ENCODE measurements at places on chromosomes 12 and 14.

DNA sequence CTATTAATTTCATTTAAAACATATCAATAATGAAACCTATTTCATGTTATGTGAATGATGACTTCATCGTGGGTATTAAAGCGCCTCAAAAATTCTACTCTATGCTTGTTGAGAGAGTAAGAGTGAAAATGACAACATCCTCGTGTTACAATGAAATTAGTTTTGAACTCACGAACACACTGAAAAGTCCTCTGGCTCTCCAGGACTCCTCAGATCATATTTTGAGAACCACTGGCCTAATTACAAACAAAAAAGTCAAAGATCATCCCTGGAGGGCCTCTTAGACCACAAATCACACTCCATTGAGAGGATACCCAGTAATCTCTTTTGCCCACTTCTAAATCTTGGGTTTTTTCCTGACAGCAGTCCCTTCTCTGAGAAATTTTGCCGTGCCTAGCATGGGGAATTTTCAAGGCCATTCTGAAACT is 19.1 kb downstream of the DAAM1 start:
- DNase-seq = no peak

DNA sequence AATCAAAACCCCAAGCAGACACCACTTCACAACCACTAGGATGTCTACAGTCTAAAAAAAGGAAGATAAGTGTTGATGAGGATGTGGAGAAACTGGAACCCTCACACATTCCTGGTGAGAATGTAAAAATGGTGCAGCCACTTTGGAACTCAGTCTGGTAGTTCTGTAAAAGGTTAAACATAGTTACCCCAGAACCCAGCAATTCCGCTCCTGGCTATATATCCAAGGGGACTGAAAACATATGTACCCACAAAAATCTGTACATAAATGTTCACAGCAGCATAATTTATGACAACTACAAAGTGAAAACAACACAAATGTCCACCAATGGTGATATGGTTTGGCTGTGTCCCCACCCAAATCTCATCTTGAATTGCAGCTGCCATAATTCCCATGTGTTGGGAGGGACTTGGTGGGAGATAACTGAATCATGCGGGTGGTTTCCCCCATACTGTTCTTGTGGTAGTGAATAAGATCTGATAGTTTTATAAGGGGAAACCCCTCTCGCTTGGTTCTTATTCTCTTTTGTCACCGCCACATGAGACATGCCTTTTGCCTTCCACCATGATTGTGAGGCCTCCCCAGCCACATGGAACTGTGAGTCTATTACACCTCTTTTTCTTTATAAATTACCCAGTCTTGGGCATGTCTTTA is 46.8 kb downstream of the PRKAB1 start:
- DNase-seq = no peak

GRCh38 chr14:104882325-104882973 is 17.4 kb downstream of the CEP170B start:
- DNase-seq = peak; percentile 37

DNA sequence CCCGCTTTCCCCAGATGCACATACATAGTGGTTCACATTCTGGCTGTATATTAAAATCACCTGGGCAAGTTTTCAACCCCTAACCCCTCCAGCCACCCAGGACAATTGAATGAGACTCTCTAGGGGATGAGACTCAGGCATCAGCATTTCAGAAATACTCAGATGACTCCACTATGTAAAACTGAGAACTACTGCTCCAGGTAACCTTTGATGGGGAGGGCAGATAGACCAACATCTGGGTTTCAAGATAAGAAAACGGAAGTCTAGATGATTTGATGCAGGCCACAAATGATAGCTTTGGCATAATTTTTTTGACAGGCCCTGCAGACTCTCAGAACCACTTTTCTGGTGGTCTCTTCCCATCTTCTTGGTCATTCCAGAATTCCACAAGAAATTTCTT is 341.1 kb downstream of the EMP1 start:
- DNase-seq = no peak

GRCh38 chr12:47967461-47968321 is 4.3 kb downstream of the TMEM106C start:
- no peak for DNase-seq

- DNase-seq = no peak
These were observed 99.6 kb downstream of the DYRK2 start for GRCh38 chr12:67747869-67748742.

DNA sequence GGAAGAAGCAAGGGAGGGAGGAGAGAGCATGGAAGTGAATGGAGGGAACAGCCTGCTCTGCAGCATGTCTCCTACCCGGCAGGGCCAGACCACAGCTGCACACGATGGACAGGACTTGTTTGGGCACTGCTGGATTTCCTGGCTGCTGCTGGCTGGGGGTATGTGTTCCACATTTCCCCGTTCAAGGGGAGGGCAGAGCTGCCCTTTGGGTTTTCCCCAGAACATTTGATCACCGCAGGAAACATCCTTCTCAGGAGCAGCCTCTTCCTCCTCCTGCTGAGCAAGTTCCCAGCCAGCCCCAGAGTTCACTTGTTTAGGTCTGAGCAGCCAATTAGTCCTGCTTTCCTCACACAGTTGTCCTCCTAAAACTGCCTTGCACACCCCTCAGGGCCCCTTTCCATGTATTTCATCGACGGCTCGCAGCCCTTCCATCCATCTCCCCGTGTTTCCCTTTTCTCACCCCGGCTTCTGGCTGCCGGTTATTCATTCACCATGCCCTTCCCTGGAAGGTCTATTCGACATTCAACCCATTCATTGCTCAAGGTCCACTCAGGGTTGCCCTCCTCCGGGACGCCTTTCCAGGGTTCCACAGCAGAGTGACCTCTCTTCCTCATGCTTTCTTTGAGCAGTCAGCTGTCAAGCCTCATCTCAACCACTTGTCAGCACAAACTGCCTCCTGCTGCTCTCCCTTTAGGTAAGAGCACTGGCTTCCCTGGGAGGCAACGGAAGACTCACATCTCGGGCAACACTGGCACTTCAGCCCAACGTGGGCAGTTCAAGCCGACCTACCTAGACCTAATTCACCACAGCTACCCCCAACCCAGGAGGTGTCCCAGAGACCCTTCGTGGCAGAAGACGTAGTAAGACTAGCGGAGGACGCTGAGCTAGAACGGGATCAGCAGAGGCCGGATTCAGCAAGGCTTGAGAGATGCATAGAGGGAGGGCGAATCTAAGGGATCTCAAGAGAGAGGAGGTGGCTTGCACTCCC is 20.1 kb upstream of the ANO2 start:
- DNase-seq = no peak

DNA sequence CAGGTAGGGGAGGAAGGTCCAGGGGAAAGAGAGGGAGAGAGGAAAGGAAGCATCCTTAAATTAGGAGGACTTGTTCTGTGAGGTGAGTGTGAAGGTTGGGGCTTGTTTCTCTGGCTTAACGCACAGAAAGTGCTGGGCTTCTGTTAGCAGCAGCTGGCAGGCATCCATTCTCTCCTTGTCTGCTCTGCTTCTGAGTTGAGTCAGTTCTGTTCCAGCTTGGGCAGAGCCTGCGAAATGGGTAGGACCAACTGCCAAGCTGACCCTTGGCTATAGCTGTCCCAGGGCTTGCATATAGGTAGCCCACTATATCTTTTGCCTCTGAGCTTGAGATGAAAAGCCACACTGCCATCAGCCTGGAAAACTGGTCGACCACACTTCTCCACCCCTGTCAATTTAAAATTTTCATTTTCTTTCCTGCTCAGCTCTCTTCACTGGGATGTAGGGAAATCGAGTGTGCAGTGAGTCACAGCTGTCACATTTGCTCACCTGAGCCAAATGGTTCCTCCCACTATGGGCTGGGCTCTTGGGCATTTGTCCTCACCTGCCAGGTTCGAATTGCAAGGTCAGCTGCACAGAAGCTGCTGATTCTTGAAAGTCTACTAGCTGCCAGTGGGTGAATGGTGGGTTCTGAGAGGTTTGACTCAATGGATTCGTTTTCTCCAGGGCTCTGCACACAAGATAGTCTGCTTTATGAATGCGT is 256.4 kb upstream of the PWP1 start:
- no peak for DNase-seq

DNA sequence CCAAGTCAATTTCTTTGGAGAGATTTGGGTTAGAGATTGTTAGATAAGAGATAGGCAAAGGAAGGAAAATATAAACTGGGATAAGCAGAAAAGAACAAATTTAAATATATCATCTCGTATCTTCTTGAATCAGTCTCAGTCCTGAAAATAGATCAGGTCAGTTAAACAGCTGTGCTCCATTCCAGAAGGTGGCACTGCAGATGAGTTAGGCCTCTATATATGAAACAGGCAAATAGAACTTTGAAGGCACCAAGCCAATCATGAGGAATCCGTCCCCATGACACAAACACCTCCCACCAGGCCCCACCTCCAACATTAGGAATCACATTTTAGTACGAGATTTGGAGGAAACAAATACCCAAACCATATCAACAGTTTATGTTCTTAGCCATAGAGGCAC is 605.5 kb upstream of the USP15 start:
- DNase-seq = no peak

DNA sequence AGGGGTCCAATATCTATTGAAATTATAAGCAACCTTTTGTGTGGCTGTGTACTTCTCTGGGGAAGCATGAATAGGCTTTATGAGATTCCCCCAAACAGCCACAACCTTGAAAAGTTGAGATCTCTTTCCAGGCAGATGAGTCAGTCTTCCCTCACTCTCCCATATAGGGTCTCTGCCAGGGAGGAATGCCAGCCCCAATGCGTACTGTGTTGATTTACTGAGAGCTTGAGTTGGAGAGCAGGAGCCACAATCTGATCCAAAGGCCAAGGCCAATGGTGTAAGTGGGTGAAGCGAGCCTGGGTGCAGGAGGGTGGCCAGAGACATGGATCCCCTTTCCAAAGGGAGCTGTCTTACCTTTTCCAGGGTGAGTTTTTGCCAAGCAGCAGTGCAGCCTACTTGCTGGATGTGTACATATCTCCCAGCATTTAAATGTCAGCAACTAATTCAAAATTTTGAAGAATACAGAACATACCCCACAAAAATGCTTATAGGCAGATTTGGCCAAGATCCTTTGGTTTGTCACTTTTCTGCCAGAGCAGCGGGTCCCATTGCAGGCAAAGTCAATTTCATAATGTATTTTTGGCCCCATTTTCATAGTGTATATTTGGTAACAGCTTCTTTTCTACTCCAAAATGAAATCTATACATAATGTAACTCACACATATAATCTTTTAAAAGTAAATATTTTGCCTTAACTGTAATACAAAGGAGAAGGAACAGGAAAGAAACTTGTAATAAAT is 88.2 kb downstream of the TBC1D30 start:
- no peak for DNase-seq

DNA sequence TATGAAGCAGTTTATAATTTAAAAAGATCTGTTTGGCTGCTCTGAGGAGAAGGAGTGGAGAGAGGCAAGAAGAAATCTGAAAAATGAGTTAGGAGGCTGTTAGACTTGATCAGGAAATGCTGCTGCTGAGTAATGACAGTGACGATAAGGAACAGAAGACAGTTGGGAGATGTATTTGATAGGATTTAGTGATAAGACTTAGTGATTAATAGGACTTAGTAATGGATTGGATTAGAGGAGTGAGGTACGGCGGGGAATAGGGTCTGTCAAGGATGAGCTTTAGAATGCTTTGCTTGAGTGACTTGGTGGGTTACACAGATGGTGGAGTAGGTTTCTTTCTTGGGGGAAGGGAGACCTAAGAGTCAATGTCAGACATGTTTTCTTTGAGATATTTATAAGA is 31.7 kb downstream of the UNC79 start:
- no peak for DNase-seq

GRCh38 chr12:52198454-52199215 is 6.8 kb upstream of the KRT80 start:
- no peak for DNase-seq

GRCh38 chr12:96814200-96814599 is 92.9 kb upstream of the NEDD1 start:
- DNase-seq = no peak

DNA sequence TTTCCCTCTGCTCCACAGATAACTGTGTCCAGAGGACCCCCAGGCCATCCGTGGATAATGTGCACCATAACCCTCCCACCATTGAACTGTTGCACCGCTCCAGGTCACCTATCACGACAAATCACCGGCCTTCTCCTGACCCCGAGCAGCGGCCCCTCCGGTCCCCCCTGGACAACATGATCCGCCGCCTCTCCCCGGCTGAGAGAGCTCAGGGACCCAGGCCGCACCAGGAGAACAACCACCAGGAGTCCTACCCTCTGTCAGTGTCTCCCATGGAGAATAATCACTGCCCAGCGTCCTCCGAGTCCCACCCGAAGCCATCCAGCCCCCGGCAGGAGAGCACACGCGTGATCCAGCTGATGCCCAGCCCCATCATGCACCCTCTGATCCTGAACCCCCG is 201.3 kb upstream of the BCL2L14 start:
- no peak for DNase-seq

DNA sequence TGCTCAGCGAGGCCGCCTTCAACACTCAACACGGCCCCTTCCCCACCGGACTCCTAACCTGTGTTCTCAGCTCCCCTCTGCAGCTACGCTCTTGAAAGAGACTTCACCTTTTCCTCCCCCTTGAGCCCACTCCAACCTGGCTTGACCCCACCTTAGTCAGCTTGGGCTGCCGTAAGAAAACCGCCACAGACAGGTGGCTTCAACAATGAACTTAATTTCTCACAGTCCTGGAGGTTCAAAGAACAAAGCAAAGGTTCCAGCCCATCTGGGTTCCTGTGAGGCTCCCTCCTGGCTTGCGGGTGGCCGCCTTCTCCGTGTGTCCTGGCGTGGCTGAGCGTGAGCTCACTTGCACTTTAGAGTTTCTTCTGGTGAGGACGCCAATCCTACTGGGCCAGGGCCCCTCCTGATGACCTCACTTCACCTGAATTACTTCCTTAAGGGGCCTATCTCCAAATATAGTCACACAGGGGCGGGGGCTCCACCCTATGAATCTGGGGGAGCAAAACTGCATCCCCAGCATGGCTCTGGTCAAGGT is 138.8 kb downstream of the CALM1 start:
- no peak for DNase-seq

DNA sequence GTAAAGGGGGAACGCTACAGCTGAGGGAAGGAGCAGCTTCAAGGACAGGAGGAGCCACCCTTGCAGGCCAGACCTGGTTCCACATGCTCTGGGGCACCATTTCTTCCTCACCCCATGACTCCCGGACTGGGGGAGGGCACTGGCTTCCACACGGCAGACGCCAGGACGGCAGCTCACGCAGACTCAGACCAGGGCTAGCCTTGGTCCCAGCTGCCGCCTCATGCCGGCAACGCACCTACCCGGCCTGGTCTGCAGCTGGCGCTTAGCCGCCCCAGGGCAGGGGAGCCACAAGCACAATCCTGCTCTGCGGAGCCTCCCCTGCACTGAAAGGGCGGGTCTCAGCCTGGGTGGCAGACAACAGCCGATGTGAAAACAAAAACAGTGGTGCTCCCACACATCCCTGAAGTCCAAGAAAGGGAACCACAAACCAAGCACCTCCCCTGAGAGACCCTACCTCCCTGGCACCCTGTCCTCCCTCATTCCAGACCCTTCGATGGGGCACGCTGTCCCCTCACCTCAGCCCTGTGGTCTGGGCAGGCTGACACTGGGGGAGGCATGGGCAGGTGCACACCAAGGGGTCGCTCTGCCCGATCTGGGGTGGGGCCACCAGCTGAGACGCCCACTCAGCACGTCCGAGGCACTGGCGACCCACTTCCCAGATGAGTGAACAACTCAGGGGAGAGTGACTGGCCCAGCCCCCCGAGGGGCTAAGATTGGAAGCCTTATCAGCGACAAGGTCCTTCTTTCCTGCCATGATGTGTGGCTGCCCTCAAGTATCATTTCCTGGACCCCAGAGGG is 65.0 kb downstream of the CHGA start:
- no peak for DNase-seq
